Upper lobe of left lung (tissue), 6 donors: ENCODE measurements at places on chromosomes 1 and 21. TPM values are rescaled to one million over a fixed set of nuclear protein-coding genes. Genes with fewer than 3 reads are reported as not detected.

- peaks cover 4% of the 10 kb centered on the region for H3K4me1 ChIP-seq
- DNase-seq = no peak
- H3K36me3 ChIP-seq = peaks cover 40% of the 10 kb centered on the region
- H3K27ac ChIP-seq = no peak overlapping the region
- H3K4me3 ChIP-seq = no peak overlapping the region
Measured at GRCh38 chr1:150846473-150847146, 29.8 kb downstream of the ARNT start.

GRCh38 chr1:54851936-54852524, 35.0 kb downstream of the DHCR24 start:
- H3K27ac ChIP-seq = no peak overlapping the region
- no peak overlapping the region for H3K4me3 ChIP-seq
- H3K4me1 ChIP-seq = no peaks in the 10 kb centered on the region
- DNase-seq = no peak
- H3K27me3 ChIP-seq = no peaks in the 10 kb centered on the region
- peaks cover 46% of the 10 kb centered on the region for H3K36me3 ChIP-seq

GRCh38 chr21:45562402-45562801, 20.2 kb upstream of the SLC19A1 start:
- H3K27ac ChIP-seq = peak overlapping the region; percentile 61
- no peaks in the 10 kb centered on the region for H3K36me3 ChIP-seq
- no peaks in the 10 kb centered on the region for H3K4me1 ChIP-seq
- peak overlapping the region; percentile 29 for H3K4me3 ChIP-seq
- no peaks in the 10 kb centered on the region for H3K27me3 ChIP-seq
- no peak for DNase-seq

DNA sequence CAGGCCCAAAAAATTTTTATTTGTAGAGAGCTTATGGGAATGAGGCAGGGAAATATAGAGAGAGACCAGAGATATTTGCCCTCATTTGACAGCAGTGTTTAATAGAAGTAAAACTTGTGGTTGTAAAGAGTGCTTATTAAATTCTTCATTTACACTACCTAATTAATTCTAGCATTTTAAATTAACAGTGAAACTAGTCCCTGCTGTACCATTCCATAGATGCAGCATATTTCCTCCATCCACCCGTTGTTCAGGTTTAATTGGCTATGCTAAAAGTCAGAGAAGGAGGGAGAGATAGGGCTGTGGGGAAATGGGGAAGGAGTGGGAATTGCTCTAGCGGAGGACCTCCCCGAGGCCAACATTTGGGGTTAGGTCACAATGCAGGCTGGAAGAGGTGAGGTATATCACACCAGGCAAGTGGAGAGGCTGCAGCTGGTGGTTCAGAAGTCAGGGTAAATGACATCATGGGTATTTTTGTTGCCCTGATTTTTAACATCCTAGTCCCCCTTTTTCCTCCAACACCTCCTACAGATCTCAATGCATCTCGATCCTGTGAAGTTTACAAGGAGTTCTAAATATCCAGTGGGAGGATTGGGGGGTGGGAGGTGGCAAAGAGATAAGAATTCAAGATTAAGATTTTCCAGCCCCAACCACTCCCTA, 38.6 kb downstream of the ELAVL4 start:
- H3K27me3 ChIP-seq = no peaks in the 10 kb centered on the region
- H3K27ac ChIP-seq = no peak overlapping the region
- H3K36me3 ChIP-seq = no peaks in the 10 kb centered on the region
- no peak overlapping the region for H3K4me3 ChIP-seq

- H3K27ac ChIP-seq = no peak overlapping the region
- no peaks in the 10 kb centered on the region for H3K27me3 ChIP-seq
- DNase-seq = no peak
Measured at GRCh38 chr21:44047996-44048560, 36.0 kb downstream of the TRAPPC10 start.

GRCh38 chr1:52413410-52413989, 9.1 kb downstream of the PRPF38A start:
- H3K4me1 ChIP-seq = no peaks in the 10 kb centered on the region
- no peaks in the 10 kb centered on the region for H3K27me3 ChIP-seq
- H3K27ac ChIP-seq = no peak overlapping the region
- no peak for DNase-seq
- peaks cover 93% of the 10 kb centered on the region for H3K36me3 ChIP-seq

- H3K36me3 ChIP-seq = no peaks in the 10 kb centered on the region
- H3K4me1 ChIP-seq = peaks cover 49% of the 10 kb centered on the region
- H3K27me3 ChIP-seq = no peaks in the 10 kb centered on the region
- H3K27ac ChIP-seq = no peak overlapping the region
Measured at GRCh38 chr1:8676813-8677212, 140.6 kb downstream of the RERE start.

The KIF17 gene
- 9.5 TPM for total RNA-seq
